Fibroblast of skin of left biceps (primary cell): ENCODE measurements at places on chromosomes 5 and 9.

DNA sequence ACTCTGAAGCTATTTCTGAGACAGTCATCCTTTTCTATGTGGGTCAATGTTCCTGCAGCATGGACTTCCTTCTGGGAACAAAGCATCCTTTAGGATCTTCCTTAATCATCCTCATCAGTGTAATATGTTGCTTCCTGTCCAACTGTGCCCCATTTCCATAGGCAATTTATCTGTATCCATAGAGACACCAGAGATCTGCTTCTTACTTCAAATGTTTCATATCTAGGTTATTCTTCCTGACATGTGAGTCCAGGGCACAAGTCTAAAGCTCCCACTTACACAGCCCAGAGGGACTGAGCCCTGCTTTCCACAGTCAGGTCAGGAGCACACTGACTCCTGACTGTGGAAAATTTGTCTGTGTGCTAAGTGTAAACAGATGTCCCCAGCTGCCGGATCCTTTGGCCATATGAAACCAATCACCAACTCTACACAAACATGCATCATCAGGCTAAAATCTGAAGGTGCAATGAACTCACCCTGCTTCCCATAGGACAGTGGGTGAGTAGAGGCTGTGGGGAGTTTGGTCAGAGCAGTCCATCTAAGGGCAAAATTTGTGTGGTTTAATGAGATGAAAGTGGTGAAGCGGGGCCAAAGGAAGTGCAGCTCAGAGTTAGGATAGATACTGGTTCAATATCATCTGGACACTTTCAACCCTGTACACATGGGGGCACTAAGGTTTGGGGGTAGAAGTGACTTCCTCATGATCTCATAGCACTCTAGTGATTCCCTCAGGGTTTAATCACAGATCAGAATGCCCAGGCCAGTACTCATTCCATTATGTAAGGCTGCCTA, 85.2 kb upstream of the TNC start:
- DNase-seq = peak; percentile 94

GRCh38 chr9:81344366-81344765, 345.0 kb downstream of the TLE1 start:
- DNase-seq = no peak

DNA sequence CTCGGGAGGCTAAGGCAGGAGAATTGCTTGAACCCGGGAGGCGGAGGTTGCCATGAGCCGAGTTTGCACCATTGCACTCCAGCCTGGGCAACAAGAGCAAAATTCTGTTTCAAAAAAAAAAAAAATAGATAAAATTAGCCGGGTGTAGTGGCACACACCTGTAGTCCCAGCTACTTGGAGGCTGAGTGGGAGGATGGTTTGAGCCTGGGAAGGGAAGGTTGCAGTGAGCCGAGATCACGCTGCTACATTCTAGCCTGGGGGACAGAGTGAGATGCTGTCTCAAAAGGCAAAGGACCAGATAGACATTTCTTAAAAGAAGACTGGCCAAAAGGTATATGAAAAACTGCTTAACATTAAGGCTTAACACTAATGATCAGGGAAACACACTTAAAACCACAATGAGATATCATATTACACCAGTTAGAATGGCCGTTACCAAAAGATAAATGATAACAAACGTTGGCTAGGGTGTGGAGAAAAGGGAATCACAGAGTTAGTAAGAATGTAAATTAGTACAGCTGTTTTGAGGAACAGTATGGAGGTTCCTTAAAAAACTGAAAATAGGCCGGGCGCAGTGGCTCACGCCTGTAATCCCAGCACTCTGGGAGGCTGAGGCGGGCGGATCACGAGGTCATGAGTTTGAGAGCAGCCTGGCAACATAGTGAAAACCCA, 10.1 kb upstream of the MARVELD2 start:
- no peak for DNase-seq

DNA sequence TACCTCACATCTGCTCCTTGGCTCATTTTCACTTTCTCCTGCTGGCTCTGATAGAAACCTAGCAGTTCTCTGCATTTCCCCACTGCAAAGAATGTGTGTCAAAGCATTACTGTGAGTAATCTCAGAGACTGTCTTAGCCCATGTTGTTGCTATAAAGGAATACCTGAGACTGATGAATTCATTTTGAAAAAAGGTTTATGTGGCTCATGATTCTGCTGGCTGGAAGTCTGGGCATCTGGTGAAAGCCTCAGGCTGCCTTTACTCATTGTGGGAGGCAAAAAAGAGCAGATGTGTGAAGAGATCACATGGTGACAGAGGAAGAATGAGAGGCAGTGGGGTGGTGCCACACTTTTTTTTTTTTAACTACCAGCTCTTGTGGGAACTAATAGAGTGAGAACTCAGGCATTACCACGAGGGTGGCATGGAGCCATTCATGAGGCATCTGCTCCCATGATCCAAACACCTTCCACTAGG, 191.6 kb upstream of the CTNND2 start:
- no peak for DNase-seq

GRCh38 chr9:135515083-135515951, 5.9 kb upstream of the LCN1 start:
- DNase-seq = no peak
